AG09309 (cell line): ENCODE measurements at places on chromosomes 16 and 17.

- no peak for DNase-seq
Measured at GRCh38 chr17:38565853-38566665, 39.7 kb downstream of the SRCIN1 start.

DNA sequence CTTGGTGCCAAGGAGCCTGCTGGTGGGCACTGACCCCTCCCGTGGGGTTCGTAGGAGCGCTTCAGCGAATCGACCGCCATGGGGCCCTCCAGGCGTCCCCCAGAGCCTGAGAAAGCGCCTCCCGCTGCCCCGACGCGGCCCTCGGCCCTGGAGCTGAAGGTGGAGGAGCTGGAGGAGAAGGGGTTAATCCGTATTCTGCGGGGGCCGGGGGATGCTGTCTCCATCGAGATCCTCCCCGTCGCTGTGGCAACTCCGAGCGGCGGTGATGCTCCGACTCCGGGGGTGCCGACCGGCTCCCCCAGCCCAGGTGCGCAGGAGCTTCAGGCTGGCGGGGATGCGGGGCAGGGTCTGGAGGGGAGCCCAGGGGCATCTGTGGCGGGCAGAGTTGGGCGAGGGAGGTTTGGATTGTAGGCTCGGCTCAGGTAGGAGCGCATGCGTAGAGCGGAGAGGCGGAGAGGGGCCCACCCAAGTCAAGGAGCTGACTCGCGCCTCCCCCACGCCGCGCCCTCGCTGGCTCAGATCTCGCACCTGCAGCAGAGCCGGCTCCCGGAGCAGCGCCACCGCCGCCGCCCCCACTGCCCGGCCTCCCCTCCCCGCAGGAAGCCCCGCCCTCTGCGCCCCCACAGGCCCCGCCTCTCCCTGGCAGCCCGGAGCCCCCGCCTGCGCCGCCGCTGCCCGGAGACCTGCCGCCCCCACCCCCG, 19.8 kb downstream of the FMNL1 start:
- DNase-seq: no peak

DNA sequence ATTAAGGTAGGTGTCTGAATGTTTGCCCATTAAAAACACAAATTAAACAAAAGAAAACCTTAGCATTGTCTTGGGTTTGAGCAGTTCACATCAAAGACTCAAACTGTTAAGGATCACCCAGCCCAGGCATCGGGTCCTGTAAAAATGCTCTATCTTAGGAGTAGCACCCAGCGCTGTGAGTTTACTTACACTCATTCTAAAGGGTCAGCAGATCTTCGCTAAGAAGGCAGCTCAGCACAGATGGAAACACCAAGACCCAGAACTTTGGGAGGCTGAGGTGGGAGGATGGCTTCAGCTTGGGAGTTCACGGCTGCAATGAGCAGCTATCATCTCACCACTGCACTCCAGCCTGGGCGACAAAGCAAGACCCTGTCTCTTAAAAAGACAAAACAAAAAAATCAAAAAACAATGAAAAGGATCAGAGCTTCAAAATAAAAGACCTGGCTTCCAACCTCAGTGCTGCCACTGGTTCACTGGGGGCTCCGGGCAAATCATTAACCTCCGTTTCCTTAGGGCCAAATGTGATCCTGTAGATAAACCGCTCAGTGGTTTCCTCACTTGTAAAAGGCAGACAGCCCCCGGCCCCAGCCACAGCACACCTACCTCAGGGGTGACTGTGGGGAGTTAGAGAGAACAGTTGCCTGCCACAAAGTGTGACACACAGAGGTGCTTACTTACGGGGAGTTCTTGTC, 11.1 kb downstream of the COG1 start:
- no peak for DNase-seq

DNA sequence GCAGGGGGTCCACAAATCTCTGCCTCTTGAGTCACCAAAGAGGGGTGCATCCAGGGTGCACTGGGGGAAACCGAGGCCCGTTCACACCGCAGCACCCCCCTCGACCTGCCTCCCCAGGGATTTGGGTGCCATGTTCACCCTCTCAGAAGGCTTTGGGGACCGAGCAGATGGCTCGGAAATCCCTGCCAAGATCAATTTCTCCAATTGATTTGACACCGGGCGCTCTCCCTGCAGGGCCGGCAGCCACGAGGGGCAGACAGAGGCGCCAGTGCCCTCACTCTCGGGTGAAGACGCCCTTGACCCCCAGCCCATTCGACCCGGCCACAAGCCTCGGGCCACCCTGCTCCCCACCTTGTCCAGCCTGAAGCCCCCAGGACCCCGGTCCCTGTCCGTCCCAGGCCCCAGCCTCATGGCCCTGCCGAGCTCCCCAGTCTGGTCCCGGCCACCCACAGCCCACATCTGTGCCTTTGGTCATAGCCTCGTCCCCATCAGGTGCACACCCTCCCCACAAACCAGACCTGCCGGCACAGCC, 9.3 kb downstream of the SSTR5 start:
- no peak for DNase-seq

GRCh38 chr17:35374766-35375344, 1.4 kb upstream of the SLFN11 start:
- no peak for DNase-seq

DNA sequence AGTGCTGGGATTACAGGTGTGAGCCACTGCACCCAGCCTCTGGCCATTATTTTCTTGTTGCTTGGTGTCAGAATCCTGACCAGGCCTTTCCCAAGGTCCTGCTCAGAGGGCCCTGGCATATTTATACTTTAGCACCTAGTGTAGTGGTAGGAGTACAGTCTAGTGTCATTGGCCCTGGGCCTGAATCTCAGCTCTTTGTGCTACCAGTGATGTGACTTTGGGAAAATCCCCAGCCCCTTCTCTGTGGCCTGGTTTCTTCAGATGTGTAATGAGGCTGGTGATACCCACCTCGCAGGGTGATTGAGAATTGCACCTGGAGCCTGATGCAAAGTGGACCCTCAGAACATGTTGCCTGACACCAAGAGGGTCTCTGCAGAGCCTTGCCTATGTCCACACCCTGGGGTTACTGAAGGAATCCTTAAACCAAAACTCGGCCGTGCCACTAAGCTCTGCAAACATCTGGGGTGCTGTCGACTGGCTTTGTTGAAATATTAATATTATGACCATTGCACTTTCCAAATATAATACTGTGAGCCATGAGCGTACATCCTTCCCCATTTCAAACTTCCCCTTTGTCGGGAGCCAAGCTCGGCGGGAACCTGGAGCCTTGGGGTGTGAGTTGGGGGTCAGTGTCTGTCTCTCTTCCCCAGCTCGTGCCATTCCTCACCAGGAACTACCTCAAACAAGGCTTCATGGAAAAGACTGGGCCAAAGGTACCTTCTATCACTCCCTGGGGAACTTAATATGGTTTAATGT, 18.0 kb upstream of the RNF135 start:
- DNase-seq: no peak

GRCh38 chr16:50678531-50678930, 2.6 kb downstream of the SNX20 start:
- DNase-seq: no peak

- DNase-seq: no peak
Measured at GRCh38 chr17:27332047-27332393, 38.1 kb downstream of the WSB1 start.

DNA sequence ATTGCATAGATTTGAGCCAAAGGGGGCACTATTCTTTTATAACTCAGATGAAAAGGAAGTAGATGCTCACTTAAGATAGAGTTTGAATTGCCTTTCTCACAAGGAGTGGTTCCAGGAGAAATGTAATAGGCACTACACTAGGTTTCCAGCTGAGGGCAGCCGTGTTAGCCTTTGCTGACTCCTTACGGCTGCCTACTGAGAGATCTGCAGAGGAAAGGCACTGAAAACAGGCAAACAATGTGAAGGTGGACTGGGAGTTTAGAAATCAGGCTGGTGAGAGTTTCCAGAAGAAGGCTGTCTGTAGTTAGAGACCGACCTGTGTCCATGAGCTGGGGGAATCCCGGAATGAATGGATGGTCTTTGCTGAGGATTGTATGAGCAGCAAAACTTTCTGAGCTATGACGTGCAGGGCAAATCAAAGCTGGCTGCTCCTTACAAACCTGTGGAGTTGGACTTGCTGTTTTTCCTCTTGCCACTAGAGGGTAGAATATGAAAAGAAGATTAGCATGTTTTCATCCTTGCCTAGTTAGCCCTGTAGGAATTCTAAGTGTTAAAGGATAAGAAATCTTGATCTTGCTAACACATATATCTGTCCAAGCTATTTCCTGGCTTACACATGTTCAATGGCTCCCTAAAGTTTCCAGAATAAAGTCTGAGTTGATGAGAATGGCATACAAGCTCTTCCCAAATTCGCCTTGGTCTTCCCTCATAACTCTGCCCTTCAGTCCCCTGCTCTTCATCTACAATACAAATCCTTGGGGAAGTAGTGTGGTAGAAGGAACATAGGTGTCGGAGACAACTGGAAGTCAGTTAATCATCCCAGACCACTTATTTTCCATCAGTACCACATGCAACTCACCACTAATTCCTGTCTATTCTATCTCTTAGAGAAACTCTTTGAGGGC, 20.1 kb upstream of the TAOK1 start:
- peak; percentile 56 for DNase-seq

DNA sequence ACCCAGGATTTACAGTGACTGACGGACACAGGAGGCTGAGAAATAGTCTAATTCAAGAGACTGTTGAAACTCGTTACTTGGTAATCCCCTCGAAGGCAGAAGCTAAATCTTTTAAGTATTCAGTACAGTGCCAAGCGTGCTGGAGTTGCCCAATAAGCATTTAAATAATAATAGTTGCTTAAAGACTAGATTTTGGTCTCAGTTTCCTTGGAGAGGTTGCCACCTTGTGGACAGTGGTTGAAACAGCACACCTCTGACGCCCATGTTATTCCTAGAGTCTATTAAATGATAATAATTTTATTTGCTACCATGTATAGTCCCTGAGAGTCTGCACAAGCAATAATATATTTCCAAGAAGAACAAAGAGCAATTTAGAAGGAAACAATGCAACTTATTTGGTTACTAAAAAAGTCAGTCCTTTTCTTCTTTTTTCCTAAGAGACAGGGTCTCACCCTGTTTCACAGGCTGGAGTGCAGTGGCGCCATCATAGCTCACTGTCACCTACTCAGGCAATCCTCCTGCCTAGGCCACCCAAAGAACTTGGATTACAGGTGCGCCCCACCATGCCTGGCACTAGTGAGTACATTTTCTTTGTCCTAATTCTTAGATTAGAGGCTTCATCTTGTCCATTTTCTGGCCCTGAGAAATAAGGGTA, 138.0 kb upstream of the NUDT7 start:
- DNase-seq: peak; percentile 20

DNA sequence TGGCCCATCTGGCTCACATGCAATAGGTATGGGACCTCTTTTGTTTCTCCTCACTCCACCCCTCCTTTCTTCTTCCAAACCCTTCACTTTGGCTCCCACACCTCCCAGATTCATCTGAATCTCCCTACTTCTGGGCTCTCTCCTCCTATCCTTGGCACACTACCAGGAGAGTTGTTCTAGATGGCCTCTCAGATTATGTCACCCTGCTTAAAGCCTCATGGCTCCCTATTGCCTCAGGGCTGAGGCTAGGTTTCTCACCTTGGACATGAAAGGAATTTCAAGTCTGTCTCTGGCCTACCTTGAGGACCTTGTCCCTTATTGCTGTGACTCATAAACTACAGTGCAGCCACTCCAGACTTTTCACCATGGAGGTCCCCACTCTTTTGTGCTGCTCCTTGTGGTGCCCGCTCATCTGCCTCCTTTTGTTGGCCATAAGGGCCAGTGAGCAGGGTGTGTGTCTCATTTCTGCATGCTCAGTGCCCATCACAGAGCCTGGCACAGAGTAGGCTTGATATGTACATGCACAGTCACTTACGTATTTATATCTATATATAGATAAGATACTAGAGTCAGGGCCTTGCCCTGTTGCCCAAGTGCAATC, 1.0 kb upstream of the MFAP4 start:
- DNase-seq: peak; percentile 40

GRCh38 chr17:6380915-6381438, 53.9 kb downstream of the AIPL1 start:
- no peak for DNase-seq

DNA sequence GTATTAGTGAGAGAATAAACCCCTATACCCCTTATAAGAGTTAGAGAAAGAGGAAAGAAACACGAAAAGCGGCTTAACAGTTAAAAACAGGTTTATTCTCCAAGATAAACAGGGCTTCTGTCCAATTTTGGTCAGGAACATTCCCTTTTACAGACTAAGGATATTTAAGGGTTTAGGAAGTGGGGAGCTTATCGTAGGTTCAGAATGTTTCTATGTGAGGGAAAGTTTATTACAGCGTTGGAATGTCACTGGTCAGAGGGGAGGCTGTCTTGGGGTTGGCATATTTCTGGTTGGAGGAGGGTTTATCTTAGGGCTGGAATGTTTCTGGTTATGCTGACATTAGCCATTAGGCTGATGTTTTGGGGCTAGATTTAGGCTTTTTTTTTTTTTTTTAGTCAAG, 34.1 kb upstream of the WWOX start:
- no peak for DNase-seq

DNA sequence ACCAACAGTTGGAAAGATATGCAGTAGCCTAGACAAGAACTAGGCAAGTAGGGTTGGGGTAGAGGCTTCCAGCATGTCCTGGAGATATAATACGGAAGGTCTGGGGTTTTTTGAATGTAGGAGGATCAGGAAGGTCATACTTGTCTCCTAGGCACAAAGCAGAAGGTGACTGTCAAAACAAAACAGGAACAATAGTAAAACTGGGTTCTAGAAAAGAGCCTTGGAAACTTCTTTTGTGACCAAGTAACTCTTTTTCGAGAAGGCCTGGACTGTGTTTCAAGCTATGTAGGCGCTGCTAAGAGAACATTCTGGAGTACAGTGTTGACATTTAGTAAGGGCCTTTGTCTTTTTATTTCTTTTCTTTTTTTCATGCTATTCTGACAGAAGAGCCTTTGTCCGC, 26.9 kb upstream of the TENT4B start:
- no peak for DNase-seq

- DNase-seq: no peak
Measured at GRCh38 chr17:82959990-82960418, 119.4 kb upstream of the METRNL start.

GRCh38 chr16:13660807-13661206, 259.1 kb upstream of the ERCC4 start:
- DNase-seq: no peak

GRCh38 chr17:59620518-59621259, 994 bp downstream of the CLTC start:
- no peak for DNase-seq

DNA sequence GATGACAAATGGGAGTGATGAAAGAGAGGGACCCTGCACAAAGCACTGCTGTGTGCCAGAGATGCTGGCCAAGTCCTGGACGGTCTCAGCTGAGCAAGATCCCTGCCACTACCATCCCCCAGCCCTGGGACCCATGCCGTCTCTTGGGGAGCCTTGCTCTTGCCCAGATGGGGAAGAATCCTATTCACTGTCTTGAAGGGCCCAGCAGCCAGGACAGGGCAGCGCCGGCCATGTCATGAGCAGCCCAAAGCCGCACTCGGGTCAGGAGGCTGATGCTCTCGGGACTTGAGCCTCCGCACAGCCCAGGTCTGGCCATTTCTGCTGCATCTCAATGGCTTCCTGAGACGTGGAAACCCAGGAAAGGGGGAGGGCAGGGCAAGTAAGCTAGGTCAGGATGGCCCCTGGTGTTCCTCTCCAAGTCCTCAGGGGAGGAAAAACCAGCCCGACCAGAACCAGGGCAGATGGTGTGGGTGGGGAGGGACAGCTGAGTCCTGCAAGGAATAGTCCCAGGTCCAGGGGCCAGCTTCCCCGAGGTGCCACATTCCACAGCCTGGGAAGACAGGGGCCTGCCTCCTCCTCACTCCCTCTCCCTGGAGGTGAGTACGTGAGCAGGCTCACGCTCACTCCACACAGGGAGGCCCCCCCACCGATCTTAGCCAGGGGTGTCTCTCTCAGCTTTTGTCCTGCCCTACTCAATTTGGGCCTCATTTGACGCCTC, 7.8 kb upstream of the KRT19 start:
- DNase-seq: no peak
